ENCODE measurements at places on chromosomes 2 and 18. TPM values are rescaled to one million over a fixed set of nuclear protein-coding genes. Genes with fewer than 3 reads are reported as not detected.
A peak's percentile ranks its signal among the peaks of the same experiment; 100 is the strongest.

Gene CTNNA2
- total RNA-seq, result not detected

Gene POTEJ
- not detected for total RNA-seq

Gene LYPD6B
- 0.37 TPM for total RNA-seq

Gene HTR2B
- total RNA-seq, result not detected

Gene GREB1L
- 9.4 TPM for total RNA-seq

Gene GCG
- not detected for total RNA-seq

GRCh38 chr2:54081574-54081973, 33.8 kb upstream of the ACYP2 start:
- peak; percentile 48 for DNase-seq

DNA sequence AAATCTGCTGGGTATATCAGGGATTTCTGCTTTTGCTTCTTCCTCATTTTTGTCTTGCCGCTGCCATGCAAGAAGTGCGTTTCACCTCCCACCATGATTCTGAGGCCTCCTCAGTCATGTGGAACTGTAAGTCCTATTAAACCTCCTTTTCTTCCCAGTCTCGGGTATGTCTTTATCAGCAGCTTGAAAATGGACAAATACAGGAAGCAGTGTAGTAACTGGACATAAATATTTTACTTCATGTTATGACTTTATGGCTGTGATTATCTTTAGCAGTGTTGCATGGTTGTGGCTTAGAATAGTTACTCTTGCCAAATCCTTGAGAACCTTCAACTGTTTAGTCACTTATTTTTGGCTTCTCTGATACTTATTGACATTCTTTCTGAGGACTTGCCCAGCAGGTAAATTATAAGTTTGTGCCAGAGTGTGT, 66.2 kb upstream of the DLX2 start:
- no peak for DNase-seq

- DNase-seq, result no peak
These were observed 578.6 kb upstream of the RAB6C start for GRCh38 chr2:129400826-129401225.

DNA sequence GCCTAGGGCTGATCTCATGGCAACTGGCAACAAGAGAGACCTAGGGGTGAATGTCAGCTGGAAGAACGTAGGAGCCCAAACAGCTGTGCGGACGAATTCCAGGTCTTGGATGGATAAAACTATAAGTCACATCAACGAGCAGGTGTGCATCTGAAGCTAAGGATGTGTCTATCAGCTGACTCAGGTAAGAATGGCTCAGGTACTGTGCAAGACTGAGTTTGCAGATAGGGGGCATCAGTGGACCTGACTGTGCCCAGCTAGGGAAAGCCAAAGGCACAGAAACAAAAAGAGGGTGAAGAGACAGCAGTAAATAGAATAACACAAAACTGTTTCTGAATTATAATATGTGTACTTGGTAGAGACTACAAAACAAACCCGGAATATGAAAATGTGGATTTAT, 357.3 kb downstream of the ZEB2 start:
- DNase-seq, result peak; percentile 40

- no peak for DNase-seq
These were observed 13.9 kb downstream of the LRP2 start for GRCh38 chr2:169348321-169349024.

- DNase-seq, result no peak
These were observed 11.8 kb upstream of the NEDD4L start for GRCh38 chr18:58032233-58032632.

GRCh38 chr2:44118257-44118656, 50.4 kb upstream of the PPM1B start:
- DNase-seq, result no peak

GRCh38 chr18:48669991-48670750, 131.3 kb downstream of the CTIF start:
- DNase-seq, result no peak

DNA sequence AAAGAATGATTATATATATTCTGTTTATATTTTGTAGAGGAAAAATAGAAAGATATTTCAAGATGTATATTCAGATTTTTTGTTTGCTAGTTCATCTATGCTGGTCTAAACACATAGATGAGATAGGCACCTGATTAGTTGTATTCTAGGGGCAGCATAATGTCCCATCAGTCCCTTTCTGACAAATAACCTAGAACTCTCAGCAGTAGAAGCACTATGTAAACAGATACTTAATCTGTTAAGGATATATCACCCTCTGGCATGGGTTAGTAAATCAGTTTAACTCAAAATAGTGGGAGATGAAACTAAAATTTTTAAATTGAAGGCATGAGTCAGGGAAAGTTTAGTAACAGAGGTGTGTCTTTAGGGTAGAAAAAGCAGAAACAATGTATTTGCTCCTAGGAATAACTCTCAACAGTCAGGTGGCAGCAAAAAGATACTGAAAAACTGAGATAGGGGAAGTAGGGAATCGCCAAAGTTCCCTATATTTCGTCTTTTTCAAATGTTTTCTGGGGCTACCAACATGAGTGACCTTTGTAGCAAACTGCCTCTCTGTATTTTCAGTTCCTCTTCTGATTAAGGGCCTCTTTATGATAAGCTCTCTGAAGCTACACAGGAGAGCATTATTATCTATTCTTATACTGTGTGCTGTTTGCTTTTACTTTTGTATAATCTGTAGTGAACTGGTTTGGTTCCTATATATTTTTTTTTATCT, 5.7 kb downstream of the PPP1R1C start:
- no peak for DNase-seq

GRCh38 chr2:24454294-24454693, 36.8 kb upstream of the NCOA1 start:
- no peak for DNase-seq

- DNase-seq, result no peak
These were observed 71.3 kb downstream of the TMEM18 start for GRCh38 chr2:605674-606608.

DNA sequence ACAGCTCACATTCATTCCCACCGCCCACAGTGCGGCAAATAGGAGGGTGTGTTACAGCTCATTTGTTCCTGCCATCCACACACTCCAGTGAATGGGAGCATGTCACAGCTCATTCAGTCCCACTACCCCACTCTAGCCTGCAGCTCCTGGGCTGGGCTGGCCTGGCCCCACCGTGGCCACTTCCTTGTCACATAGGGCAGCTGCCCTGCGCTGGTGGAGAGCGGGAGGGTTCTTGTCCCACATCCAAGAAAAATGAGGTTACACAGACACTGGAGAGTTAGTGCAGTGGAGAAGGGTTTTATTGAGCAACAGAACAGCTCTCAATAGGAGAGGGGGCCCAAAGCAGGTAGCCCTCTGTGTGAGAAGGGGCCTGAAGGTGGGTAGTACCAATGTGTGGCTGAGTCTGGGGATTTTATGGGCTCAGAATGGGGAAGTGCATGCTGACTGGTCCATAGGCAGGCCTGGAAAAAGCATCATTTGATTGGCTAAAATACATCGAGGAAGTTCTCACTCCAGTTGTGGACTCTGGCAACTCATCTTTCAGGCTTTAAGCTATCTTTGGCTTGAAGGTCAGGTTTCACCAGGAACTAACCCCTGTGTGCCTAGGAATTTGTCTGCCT, 249.7 kb downstream of the ETAA1 start:
- DNase-seq, result no peak

DNA sequence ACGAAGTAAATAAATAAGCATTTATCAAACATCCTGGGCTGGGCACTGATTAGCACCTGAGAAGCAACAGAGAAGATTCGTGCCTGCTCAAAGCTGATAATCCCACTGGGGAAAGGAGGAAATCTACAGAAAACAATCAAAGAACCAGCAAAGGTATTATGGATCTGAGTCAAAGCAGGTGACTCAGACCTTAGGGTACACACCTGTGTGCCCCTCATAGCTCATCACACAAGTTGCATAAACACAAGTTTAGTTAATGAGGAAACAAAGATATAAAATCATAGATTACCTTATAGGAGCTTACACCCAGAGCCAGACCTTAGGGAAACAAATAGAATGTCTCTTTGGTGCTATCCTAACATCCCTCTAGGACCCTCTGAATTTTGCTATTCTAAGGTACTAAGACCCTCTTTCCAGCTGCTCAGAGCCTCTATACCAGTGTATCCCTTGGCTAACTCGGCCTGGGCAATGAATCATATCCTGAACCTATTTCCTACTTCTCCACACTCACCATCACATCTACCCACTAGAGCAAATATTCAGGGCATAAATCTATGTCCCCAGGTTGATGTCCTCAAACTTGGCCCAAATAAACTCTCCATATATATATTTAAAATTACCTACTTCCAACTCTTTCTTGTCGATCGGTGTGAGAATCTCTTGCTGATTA, 19.3 kb upstream of the CTIF start:
- DNase-seq, result no peak

Data from MCF 10A (cell line).